ENCODE measurements at places on chromosomes 11 and 22.

DNA sequence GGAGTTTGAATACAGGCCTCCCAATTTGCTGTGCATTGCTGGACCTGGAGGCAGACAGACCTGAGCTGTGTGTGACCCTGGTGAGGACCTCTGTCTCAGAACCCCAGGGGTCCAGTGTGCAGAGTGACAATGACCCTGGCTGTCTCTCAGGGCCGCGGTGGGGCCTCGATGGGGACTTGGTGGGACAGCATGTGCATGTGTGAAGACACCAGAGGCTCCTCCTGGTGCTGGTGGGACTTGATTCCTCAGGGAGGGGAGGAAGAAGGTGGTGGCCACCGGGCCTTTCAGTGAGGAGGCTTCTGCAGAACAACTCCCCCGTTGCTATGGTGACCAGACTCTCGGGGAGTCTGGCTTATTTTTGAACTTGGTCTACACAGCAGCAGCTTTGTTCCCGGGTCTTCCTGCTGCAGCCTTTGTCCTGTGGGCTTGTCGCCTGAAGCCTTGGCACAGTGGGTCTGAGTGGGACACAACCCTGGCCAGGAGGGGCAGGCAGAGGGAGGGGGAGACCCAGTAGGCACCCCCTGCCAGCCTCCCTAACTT lies 35.3 kb downstream of the MCM5 start:
- DNase-seq, result no peak

DNA sequence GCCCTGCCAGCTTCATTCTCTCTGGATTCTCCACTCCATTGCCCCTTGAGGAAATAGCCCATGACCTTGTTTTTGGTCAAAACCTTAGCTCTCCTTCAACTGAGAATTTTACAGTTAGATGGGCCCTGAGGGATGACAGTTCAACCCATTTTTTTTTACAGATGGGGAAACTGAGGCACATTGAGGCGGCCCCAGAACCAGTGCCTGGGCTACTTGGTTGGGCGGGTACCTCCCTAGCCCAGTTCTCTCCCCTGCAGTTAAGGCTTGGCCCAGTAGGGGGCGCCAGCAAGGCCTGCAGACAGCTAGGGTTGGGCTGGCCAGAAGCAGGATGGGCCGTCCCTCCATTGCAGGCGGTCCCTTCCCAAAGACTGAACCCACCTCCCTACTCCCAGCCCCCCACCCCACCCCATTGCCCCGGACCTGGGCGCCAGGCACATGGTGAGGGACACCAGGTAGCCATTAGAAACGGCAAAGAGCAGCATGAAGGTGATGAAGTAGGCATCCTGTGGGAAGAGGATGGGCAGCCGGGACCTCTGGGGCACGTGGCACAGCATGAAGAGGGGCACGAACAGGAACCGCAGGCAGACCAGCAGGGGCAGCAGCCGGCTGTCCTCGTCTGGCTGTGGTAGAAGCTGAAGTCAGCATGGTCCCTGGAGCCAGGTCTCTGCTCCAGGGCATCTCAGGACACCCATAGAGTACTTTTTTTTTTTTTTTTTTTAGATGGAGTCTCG lies 7.6 kb downstream of the SLC29A2 start:
- no peak for DNase-seq

- no peak for DNase-seq
Observed at GRCh38 chr11:99584830-99585229, 564.1 kb downstream of the CNTN5 start.

GRCh38 chr22:39999144-39999757 lies 4.5 kb downstream of the FAM83F start:
- no peak for DNase-seq

DNA sequence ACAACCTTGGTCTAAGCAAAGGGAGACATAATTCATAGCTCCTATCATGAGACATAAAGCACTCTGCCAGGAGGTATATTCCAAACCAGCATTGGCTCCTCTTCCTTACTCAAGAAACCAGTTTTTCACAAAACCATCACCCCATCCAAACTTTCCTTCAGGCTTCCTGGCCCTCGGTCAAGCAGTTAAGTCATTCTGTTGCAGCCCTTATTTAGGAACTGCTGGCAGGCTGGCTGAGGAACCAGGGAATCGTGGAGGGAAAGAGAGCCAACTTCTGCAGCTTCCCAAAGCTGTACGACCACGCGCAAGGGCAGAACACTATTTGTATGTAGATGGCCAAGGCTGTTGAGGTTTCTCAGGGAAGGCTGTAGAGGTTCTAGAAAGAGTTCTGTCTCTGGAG lies 680 bp downstream of the IFT46 start:
- no peak for DNase-seq

All from nucleus accumbens (tissue), 56 donors.